T47D (cell line): ENCODE measurements at places on chromosomes 13 and 19.

GRCh38 chr19:41570639-41571112 is 5.3 kb upstream of the CEACAM21 start:
- DNase-seq = no peak

GRCh38 chr13:35143123-35143522 is 201.1 kb downstream of the NBEA start:
- DNase-seq = no peak

DNA sequence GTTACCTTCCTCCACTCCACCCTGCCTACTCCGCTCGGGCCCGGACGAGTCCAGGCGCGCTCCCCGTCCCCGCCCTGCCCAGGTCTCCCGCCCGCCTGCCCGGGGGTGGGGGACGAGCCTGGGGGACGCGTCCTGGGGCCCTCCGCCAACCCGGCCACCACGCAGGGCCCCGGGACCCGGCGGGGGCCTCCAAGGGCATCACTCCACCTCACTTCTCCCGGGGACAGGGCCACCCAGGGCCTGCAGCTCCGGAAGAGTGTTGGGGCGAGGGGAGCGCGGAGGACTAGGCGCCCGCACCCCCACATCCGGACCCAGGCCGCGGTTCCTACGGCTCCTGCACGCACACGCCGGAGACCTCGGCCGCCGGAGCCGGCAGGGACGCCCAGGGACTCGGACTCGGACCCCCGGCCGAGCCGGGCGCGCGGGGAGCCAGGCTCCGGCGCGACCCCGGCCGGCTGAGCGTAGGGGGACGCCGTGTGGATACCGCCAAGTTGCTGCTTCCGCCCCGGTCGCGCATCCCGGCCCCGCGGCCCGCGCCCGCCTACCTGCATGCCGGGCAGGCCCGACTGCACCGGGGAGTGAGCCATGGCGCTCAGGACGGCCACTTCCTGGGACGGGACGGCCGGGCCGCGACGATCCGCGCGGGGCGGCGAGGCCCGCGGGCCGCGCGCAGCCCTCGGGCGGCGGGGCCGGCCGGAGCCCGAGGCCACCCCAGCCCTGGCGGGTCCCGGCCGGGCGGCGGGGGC is 534 bp downstream of the STK24 start:
- DNase-seq = peak; percentile 48

GRCh38 chr19:50184196-50184595 is 19.2 kb upstream of the MYH14 start:
- peak; percentile 67 for DNase-seq

DNA sequence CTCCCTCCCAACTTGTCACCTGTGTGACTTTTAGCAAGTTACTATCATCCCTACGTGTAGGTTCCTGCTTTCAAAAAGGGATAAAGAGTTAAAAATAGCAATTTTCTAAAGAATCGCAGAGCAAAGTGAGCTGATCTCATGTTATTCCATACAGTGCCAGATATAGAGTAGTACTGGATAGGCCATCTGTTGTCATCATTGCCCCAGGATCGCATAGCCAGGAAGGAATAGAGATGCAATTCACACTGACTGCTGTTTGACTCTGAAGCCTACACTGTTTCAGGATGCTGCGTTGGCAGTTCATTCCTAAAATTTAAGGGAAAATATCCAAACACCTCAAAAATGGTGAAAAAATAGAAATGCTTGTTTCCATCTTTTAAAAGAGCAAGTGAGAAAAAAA is 138.9 kb downstream of the SHISA2 start:
- DNase-seq = no peak

- DNase-seq = no peak
Measured at GRCh38 chr19:49264258-49264657, 60.7 kb downstream of the SLC6A16 start.

- no peak for DNase-seq
Measured at GRCh38 chr19:56126983-56127780, 6.1 kb upstream of the ZNF787 start.

GRCh38 chr13:36666477-36667229 is 7.2 kb upstream of the SERTM1 start:
- no peak for DNase-seq

- no peak for DNase-seq
Measured at GRCh38 chr19:40116075-40116474, 25.3 kb upstream of the ZNF780A start.

- DNase-seq = no peak
Measured at GRCh38 chr19:46472592-46472991, 1.2 kb upstream of the PNMA8A start.

DNA sequence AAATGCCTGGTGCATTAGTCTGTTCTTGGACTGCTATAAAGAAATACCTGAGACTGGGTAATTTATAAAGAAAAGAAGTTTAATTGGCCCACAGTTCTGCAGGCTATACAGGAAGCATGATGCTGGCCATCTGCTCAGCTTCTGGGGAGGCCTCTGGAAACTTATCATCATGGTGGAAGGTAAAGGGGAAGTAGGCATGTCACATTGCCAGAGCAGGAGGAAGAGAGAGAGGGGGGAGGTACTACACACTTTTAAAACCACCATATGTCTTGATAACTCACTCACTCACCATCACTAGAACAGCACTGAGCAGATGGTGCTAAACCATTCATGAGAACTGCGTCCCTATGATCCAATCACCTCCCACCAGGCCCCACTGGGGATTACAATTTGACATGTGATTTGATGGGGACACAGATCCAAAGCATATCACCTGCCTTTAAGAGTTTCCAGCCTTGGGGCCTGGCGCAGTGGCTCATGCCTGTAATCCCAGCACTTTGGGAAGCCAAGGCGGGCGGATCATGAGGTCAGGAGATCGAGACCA is 219.0 kb downstream of the KATNAL1 start:
- DNase-seq = no peak

GRCh38 chr13:112742583-112742982 is 52.7 kb downstream of the ATP11A start:
- DNase-seq = no peak

DNA sequence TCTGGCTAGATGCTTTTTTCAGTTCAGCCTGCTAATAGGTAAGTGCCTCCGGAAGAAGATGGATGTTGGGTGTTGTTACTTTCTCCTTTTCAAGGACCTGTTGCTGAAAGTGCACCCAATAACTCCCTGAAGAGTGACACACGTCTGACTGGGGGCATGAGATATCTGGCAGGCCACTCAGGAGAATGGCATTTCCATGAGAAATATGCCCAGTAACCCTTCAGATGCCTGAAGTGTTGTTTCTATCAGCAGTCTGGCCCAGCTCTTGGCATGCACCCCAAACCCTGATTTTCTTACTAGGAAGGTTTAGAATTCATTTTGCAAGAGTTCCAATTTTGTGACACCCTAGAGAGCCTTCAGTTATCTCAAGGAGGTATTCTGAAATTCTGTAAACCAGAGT is 71.5 kb downstream of the ARHGAP35 start:
- no peak for DNase-seq

GRCh38 chr19:41551212-41551610 is 24.8 kb upstream of the CEACAM21 start:
- no peak for DNase-seq

DNA sequence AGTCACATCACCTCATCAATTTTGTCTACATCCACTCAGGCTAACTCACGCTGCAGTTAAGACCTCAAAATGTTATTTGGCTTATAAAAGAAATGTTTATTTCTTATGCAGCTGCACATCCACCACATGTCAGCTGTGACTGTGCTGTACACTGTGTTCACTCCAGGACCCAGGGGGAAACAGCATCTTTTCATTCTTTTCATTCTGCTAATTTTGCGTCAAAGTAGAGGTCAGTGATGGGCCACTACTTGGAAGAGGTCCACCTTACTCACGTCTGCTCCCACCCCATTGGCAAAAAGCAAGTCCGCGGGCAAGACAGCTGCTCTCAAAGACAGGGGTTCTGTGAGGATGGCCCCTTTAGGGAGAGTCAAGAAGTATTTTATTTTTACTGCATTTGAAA is 4.5 kb upstream of the DCT start:
- no peak for DNase-seq
